Islet precursor cell (in vitro differentiated cells): ENCODE measurements at places on chromosomes 5 and 9.

GRCh38 chr9:123365881-123366528 lies 10.0 kb downstream of the CRB2 start:
- DNase-seq: no peak

- peak; percentile 62 for DNase-seq
Observed at GRCh38 chr5:104178829-104179456, 616.4 kb upstream of the NUDT12 start.

GRCh38 chr5:166772770-166773169 lies 1518.7 kb upstream of the WWC1 start:
- no peak for DNase-seq

DNA sequence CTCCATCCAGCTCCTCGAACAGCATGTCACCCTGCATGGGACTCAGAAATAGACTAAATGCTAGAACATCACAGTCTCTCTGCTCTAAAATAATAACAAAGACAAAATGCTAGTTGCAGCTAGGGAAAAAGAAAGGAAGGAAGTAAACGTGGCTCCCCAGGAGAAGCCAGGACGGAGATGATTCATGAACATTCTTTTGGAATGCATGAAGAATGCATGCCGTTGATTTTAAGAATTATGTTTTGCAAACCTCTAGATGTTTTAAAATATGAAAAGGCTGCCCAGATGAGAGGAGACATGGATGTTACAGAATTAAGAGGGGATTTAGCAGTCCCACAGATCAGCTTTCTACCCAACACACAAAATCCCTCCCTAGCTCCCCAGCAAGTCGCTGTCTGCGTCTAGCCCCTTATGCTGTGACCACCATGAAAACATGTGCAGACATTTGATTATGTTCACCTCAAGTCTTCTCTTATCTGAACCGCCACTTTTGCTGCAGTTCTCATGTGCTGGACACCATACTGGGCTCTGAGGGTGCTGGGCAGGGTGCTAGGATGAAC lies 139.4 kb upstream of the LMX1B start:
- no peak for DNase-seq

GRCh38 chr9:112332214-112332613 lies 1.2 kb downstream of the PTBP3 start:
- DNase-seq: no peak

- DNase-seq: no peak
Observed at GRCh38 chr9:16817514-16817913, 53.0 kb downstream of the BNC2 start.

GRCh38 chr5:149147676-149148075 lies 6.4 kb downstream of the ABLIM3 start:
- DNase-seq: no peak

GRCh38 chr9:123115146-123115913 lies 81.9 kb downstream of the GPR21 start:
- DNase-seq: no peak

DNA sequence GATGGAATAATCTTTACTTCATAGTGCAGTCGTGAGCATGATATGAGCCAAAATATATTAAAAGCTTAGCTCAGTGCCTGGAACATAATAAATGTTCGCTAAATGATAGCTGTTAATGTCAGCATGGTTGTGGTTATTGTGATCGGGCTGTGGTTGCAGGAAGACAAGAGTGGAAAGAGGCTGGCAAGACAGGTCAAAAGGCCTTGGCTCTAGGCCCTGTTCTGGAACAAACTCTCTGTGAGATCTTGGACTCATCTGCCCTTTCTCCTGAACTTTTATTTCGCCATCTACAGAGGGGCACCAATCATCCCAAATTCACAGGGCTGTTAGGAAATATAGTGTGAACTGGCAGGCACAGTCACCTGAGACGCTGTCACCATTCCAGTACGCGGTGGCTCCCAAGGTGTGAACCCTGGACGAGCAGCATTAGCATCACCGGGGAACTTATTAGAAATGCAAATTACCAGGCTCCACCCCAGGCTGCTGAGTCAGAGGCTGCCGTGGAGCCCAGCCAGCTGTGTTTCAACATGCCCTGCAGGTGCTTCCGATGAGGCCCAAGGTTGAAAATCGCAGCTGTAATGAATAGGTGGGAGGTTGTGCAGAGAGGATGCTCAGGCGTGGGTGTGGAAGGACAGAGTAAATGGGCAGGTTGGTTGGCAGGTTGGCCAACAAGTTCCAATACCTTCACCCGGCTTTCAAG lies 50.2 kb upstream of the SAP30L start:
- DNase-seq: peak; percentile 68

DNA sequence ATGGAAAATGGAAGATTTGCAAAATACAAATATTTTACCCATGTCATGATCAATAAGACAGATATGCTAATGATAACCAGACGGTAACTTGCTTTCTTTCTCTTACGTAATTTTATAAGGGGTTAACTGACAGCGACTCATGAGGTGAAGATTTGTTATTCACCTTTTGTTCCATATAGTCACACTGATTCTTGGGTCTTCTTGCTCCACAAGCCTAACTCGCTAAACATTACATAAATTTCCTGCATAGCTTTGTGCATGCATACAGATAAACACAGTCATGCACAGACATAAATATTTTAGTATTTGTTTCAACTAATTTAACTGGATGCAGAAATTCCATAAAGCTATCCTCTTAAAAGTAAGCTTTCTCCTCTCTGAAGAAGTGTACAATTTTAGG lies 225.9 kb downstream of the VPS13A start:
- no peak for DNase-seq

GRCh38 chr9:135329571-135330306 lies 149.8 kb upstream of the PPP1R26 start:
- DNase-seq: peak; percentile 69

- no peak for DNase-seq
Observed at GRCh38 chr9:98347642-98348041, 92.2 kb upstream of the TBC1D2 start.

- no peak for DNase-seq
Observed at GRCh38 chr9:91740701-91741100, 209.3 kb downstream of the ROR2 start.

DNA sequence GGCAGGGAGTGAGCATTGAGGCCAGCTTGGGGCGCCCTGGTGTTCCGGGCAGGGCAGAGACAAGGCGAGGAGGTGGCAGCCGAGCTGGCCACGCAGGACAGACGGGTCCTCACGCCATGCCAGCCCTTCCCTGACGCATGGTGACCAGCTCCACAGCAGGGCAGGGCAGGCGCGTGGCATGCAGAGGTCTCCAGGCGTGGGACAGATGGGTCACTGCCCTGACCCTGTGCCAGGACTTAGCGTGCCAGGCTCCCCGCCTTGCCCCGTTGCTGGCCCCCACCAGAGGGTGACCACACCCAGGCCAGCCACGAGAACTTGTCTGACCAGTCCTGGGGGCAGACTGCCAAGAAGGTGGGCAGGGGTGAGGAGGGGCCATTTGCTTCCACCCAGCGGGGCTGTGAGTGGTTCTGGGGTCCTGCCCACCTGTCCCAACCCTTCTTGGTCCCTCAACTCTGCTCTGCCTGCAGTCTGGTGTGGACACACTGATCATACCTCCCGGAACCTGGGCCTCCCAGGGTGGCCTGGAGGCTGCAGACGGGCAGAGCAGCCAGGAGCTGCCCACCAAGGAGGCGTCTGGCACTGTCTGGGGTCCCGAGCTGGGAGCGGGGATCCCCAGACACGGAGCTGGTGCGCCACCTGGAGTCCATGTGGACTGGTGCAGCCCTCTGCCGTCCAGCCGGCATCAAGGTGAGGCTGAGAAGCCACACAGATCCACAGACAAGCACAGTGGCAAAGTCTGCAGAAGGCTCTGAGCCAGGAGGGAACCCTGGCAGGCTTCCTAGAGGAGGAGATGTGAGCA lies at the start of gene RNF224:
Gene RNF224 (plus strand): TSS at position 449 of the 799 bp plus-strand sequence. CDS start 834 bp downstream, outside the sequence.
- DNase-seq: peak; percentile 90

DNA sequence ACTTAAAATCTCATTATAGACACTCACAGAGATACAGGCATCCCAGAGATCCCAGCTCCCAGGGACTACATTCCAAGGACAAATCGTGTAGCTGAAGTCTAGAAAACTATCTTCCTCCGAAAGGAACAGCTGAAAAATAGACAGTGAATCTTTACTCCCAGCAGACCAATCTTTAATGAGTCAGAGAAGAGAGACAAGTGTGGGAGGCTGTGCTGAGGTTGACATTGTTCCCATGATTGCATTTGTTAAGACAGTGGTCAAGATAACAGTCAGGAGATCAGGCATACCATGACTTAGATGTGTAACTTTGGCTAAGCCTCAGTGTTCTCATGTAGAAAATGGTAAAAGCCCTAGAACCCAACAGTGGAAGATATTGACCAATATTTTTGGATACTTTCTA lies 120.7 kb downstream of the PAPPA start:
- DNase-seq: peak; percentile 79

- no peak for DNase-seq
Observed at GRCh38 chr5:65329266-65329665, 152.5 kb downstream of the ADAMTS6 start.

GRCh38 chr9:29325894-29326293 lies 1752.6 kb upstream of the C9orf72 start:
- DNase-seq: no peak

DNA sequence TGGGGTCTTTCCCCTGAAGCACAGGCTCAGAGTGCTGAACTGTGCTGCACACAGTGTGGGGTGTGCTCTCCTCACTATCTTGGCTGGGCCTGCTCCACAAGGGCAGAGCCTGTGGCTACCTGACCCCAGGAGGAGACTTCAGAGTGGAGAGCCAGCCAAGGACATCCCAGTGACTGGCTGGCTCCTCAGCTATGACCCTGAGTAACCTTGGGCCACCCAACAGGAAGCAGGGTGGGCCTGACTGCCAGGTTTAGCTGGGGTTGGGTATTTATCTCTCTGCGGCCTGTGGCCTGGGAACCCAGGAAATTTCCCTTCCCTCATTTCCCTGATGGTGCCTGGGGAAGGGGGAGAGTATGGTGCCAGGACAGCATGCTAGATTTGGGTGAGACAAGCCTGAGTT lies 2.1 kb upstream of the EEIG1 start:
- peak; percentile 50 for DNase-seq

GRCh38 chr9:98046180-98046543 lies 10.4 kb upstream of the NANS start:
- no peak for DNase-seq
